ENCODE measurements at places on chromosomes 7 and 10.
A peak's percentile ranks its signal among the peaks of the same experiment; 100 is the strongest.

GRCh38 chr7:101386558-101387231 lies 24.0 kb downstream of the COL26A1 start:
- no peak for DNase-seq
- no peak overlapping the region for H3K27ac ChIP-seq
- H3K36me3 ChIP-seq: peaks cover 2% of the 10 kb centered on the region
- no peaks in the 10 kb centered on the region for H3K4me1 ChIP-seq

DNA sequence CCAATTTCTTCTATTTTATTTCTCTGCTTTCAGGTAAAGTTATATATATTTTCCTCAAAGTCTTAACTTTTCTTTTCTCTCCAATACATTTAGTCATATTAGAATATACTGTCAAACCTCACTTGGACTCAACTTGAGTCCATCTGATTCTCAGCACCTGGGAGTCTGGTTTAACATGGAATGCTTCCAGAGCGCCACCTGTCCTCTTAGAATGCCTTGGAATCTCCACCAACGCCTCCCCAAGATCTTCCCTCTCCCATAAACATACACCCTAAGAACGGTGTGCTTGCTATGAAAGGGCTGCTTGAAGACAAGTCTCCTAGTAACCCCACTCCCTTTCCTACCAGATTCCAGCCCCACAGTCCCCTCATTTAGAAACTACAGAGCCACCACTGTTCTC lies 229.1 kb upstream of the MKLN1 start:
- H3K36me3 ChIP-seq: no peaks in the 10 kb centered on the region
- no peak for DNase-seq

DNA sequence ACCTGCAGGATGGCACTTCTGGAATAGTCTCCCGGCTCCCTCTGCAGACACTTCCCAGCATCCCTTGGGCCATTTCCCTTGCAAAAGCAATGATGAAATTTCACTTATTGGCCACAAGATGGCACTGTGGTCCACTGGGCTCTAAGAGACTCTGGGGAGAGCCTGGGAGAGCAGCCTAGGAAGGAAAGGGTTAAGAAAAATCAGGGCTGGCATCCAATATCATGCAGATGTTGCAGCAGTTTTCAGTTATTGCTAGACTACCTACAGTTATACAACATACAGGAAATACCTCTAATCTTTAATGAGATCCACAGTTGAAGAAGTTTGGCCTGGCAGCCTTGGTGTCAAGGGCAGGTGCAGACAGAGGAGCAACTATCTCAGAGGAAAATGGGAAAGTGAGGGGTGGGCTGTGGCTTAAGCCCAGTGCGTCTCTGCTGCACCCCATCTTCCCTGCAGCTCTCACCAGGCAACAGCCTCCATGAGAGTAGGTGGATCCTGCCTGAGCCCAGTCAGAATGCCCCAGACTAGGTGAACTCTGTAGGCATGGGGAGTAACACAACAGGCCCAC lies 100.2 kb upstream of the PRSS58 start:
- H3K4me1 ChIP-seq: peaks cover 17% of the 10 kb centered on the region
- H3K27me3 ChIP-seq: peaks cover 12% of the 10 kb centered on the region

- H3K27me3 ChIP-seq: no peaks in the 10 kb centered on the region
- no peak for DNase-seq
- H3K36me3 ChIP-seq: peaks cover under 1% of the 10 kb centered on the region
- H3K4me3 ChIP-seq: no peak overlapping the region
- H3K27ac ChIP-seq: peak overlapping the region; percentile 4
Measured at GRCh38 chr10:91190388-91190870, 30.0 kb upstream of the PCGF5 start.

DNA sequence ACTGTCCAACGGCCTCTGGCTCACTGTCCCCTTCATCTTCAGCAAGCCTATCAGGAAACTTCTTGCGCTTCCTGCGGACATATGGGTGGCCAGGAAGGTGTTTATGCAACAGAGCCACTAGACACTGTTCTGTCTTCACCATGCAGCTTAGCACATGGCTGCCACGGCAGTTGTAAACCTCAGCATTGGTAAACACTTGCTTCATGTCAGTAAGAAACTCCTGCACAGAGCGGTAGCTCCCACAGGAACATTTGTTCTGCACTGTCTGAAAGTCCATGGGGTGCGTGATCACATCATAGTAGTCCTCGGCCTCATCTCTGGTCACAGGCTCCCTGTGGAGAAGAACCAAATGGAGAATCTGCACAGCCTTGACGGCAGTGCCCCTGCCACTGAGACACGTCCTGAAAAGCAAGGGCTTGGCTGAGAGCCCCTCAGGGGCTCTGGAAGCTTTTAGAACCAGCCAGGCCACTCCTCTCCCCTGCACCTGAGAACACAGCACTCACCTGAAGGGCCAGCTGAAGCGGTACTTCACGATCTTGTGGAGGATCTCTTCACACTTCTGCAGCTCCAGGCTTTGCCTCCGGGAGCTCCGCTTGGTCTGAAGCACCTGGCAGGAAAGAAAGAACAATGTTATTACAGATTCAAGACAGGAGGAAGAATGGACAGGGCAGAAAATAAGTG lies 8.8 kb downstream of the FZD9 start:
- H3K4me3 ChIP-seq: no peak overlapping the region
- peaks cover 67% of the 10 kb centered on the region for H3K36me3 ChIP-seq
- no peaks in the 10 kb centered on the region for H3K27me3 ChIP-seq
- no peak for DNase-seq
- H3K4me1 ChIP-seq: peaks cover 8% of the 10 kb centered on the region

- H3K4me1 ChIP-seq: peaks cover 10% of the 10 kb centered on the region
- H3K27ac ChIP-seq: peak overlapping the region; percentile 84
- H3K36me3 ChIP-seq: peaks cover 10% of the 10 kb centered on the region
Measured at GRCh38 chr10:43689955-43690771, 41.5 kb upstream of the ZNF32 start.

GRCh38 chr10:128123846-128124245 lies 2.4 kb downstream of the MKI67 start:
- H3K4me1 ChIP-seq: peaks cover 14% of the 10 kb centered on the region
- no peak overlapping the region for H3K27ac ChIP-seq
- peak overlapping the region; percentile 43 for H3K4me3 ChIP-seq
- peaks cover 20% of the 10 kb centered on the region for H3K36me3 ChIP-seq
- DNase-seq: no peak

GRCh38 chr10:101774589-101775272 lies 1.2 kb downstream of the FGF8 start:
- peaks cover 66% of the 10 kb centered on the region for H3K27me3 ChIP-seq
- no peak for DNase-seq
- no peak overlapping the region for H3K27ac ChIP-seq
- H3K4me1 ChIP-seq: peaks cover 17% of the 10 kb centered on the region
- peak overlapping the region; percentile 61 for H3K4me3 ChIP-seq
- peaks cover 3% of the 10 kb centered on the region for H3K36me3 ChIP-seq

All from effector memory CD8-positive, alpha-beta T cell (primary cell).